ENCODE measurements at places on chromosomes 2 and 18. TPM values are rescaled to one million over a fixed set of nuclear protein-coding genes. Genes with fewer than 3 reads are reported as not detected.

Gene CYB5A
- total RNA-seq: 13.4 TPM

Gene BCL2
- 8.9 TPM for total RNA-seq

Gene SCN3A
- total RNA-seq: 1.7 TPM

Gene SOX11
- 0.02 TPM for total RNA-seq

Gene FBXO15
- total RNA-seq: 0.30 TPM

Gene RESP18
- total RNA-seq: not detected

Gene B3GNT7
- 0.74 TPM for total RNA-seq

Gene CARF
- total RNA-seq: 4.5 TPM

Gene CLEC4F
- total RNA-seq: not detected

Gene FTCDNL1
- total RNA-seq: 25.7 TPM

Gene EPB41L5
- 16.0 TPM for total RNA-seq

Gene RAX
- not detected for total RNA-seq
